ENCODE measurements at places on chromosomes 4 and X.

DNA sequence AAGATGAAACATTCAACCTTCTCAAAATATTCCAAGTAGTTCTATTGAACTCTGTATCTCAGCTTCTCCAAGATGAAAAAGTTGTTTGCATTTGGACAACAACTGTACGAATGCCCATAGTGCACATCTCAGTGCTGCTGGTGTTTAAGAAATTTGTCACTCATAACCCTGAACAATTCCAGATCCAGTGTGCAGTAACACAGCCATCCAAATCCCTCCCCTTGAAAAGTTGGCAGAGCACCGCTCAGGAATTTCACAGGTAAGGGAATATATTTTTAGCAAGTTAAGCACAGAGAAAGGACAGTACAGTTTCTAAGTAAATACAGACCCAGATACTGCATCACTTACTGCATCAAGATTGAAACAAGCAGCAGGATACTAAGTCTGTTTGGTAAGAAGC lies 104.7 kb downstream of the CNOT6L start:
- no peak for DNase-seq

GRCh38 chr4:2962614-2963174 lies 512 bp downstream of the NOP14 start:
- DNase-seq = peak; percentile 43

- DNase-seq = no peak
Observed at GRCh38 chrX:44225667-44226066, 117.8 kb downstream of the EFHC2 start.

DNA sequence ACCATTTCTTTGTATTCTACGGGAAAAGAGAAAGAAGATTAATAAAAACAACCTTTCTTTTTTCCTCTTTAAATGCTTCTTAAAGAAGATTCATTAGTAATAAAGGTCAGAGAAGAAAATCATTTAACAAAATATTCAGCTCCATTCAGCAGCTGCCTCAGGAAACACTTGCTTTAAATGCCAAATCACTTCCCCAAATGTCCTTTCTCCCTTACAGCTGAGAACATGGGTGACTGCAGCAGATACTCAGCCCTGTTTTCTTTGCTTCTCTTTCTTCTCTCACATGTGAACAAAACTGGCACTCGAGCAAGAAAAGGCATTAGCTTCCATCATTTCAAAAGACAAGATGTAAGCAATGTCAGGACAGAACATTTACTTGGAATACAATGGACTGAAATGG lies 120.2 kb downstream of the INPP4B start:
- DNase-seq = no peak

DNA sequence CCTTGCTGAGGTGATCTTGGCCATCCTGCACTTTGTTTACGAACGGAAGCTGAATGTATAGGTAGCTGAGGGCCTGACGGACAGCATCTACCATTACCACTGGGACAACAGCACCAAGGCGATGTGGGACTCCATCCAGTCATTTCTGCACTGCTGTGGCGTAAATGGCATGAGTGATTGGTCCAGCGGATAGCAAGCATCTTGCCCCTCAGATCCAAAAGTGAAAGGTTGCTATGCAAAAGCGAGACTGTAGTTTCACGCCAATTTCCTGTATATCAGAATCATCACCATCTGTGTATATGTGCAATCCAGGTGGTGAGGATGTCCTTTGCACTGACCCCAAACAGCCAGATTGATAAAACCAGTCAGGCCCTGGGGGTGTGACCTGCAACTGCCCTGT lies 4.2 kb upstream of the PYURF start:
- no peak for DNase-seq

DNA sequence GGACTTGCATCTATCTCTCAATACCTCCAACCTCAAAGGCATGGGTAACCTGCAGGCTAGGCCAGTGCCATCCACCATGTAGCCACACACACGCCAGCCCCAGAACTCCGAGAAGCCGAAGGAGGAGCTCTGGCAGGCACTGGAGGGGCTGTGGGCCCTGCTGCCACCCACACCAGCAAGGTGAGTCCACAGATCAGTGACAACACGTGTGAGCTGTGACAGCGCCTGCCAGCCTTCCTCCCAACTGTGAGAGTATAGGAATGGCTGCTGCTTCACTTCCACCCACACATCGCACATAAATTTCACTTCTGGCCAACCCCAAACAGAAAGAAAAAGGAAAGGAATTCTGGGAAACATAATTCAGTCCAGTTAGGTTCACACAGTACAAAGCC lies 422.6 kb downstream of the BCOR start:
- DNase-seq = no peak

- no peak for DNase-seq
Observed at GRCh38 chr4:51830156-51830720, 12.7 kb upstream of the DCUN1D4 start.

- no peak for DNase-seq
Observed at GRCh38 chr4:1293991-1294390, 4.3 kb downstream of the MAEA start.

DNA sequence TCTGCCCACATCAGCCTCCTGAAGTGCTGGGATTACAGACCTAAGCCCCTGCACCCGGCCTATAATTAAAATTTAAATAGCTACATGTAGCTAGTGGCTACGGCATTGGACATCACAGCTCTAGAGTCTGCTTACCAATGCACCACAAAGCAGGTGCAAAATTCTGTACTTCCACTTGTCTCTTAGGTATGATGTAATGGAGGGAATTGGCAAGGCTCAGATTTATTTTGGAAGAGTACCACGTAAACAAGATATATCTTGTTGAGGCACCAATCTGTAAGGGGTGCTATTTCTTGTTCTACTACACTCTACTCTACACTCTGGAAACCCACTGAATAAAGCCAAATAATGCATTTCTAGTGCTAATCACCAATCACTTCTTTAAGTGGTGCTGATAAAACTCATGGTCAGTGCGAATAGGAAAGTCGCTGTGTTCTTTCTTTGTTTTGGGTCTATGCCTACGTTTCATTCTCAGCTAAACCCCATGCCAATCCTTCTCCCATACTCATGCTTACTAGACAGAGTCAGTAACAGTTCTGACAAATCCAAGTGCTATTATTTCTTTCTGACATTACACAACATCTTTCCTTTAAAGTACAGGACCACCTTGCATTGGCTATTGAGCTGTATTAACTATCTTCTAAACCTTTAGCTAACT lies 92.3 kb downstream of the GC start:
- DNase-seq = no peak

- no peak for DNase-seq
Observed at GRCh38 chr4:138961664-138962063, 53.9 kb upstream of the NOCT start.

DNA sequence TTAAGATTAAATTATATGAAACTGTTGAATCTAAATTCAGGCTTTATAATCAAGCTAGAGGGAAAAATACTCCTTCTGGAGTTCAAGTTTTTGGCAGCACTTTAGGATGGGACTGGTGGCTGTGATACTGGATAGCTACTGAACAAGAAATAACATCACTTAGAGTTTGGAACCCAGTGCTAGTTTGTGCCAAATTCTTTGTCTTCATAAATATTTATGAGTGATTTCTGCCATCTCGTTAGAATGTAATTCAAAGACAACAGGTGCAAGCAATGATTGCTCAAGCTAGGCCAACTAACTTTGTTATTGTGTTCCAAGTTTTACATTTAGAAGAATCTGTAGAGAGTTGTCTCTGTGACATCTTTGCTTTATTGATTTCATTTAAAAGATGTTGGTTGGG lies 417.9 kb downstream of the FAT4 start:
- DNase-seq = no peak

DNA sequence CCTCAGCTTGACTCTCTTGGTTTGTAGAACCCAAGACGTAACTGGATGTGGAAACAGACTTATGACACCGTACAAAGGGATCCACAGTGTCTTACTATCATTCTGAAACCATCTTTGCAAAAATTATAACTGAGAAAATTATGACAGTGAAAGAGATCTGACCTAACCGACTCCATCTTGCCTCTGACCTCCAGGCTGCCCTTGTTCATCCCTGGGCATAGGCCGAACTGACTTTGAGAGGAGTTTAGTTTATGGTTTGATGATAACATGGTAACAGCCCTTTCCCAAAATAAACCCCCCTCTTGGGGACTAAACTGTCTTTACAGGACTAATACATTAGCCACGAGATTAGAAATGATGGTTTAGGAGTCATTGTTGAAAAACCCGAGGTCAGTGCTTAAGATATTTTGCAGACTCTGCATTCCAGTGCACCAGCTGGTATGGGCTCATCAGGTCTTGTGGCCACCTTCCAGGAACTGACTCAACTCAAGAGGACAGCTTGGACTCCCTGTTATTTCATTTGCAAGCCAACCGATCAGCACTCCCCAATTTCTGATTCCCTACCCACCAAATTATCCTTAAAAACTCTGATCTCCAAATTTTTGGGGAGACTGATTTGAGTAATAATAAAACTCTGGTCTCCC lies 49.6 kb downstream of the CASP3 start:
- DNase-seq = peak; percentile 84

- no peak for DNase-seq
Observed at GRCh38 chrX:135434258-135435138, 12.8 kb downstream of the SMIM10L2A start.

DNA sequence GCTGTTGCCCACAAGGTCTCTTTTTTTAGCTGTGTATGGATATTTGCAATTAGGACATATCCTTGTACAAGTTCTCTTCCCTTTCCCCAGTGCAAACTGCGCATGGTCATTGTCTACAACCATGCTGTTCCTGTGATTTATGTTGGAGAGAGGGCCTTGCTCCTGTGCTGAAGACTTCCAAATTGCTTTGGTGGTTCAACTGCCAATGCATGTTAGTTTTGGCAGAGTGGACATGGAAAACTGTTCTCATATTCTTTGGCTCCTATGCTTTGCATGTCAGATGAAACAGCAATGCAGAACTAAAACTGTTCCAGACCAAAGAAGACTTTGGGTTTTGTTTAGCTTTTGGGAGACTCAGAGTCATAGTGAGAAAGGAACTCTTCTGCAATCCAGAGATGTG lies 148.8 kb upstream of the EDNRA start:
- DNase-seq = no peak

DNA sequence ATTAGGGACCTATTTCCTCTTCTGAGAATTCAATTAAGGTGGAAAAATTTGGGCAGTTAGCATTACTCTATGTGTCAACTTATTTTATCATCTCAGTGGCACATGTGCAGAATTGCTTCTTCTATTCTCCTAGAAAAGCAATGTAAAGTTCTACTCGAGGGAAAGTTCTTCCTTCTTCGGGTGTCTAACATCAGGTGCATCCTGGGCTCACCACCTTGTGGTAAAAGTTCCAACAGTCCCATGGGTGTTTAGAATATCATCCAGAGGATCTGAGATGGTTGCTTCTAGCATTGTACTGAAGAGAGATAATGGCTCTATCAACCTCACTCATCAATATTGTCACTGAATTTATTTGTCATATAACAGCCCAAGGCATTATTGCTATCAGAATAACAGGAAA lies 969.7 kb downstream of the PDHA2 start:
- no peak for DNase-seq

DNA sequence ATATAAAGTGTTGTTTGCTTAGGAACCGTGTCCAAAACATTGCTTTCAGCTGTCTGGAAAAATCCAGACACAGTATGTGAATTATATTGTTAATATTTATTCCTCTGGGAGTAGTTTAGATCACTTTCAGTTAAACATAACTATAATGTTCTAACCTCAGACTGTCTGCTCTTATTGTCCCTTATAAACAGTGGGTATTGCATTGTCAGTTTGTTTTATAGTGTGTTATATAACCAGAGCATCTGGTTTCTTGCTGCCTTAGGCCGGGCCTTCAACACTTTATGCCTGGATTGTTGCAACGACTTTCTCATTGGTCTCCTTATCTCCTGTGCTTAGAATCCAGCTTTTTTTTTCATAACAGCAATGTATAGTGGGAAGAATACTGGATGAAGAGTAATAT lies 26.4 kb downstream of the ATG4A start:
- no peak for DNase-seq

DNA sequence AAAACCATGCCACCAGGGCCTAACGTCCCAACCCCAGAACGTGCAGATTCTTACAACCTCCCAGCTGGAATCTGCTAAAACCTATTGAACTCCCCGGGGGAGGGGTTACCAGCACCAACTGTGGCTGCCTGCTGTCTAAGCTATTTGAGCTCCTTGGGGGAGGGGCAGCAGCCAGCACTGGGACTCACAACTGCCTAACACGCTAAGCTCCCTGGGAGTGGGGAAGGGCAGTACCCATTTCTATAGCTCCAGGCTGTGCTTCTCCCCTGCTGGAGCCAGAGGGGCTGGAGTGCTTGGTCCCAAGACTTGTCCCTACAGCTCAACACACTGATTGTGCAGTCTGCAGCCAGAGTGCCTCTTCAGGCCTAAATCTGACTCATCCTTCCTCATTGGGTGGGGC lies 459.8 kb upstream of the FGF16 start:
- no peak for DNase-seq

DNA sequence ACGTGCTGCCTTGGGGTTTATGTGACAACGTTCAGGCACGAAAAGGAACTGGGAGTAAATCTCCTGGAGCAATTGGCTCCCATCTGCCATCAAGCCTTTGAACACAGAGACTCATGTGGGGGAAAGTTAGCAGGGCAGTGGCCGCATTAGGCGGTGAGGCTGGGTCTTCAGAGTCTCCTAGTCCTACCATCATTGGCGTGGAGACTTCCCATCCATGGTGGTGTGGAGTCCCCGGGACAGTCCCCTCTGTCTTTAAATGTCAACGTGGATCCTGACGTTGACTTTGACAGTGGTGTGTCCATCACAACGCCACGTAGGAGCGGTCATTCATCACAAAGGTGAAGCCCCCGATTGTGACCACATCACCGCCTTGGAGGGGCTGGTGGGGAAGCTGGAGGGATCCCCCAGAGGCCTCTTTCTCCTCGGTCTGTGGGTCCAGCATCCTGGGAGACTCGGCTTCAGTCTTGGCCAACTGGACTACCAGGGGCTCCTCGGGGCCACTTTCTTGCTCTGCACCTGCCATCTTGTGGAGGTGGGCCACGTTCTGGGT lies 21.8 kb downstream of the CRLF2 start:
- no peak for DNase-seq

DNA sequence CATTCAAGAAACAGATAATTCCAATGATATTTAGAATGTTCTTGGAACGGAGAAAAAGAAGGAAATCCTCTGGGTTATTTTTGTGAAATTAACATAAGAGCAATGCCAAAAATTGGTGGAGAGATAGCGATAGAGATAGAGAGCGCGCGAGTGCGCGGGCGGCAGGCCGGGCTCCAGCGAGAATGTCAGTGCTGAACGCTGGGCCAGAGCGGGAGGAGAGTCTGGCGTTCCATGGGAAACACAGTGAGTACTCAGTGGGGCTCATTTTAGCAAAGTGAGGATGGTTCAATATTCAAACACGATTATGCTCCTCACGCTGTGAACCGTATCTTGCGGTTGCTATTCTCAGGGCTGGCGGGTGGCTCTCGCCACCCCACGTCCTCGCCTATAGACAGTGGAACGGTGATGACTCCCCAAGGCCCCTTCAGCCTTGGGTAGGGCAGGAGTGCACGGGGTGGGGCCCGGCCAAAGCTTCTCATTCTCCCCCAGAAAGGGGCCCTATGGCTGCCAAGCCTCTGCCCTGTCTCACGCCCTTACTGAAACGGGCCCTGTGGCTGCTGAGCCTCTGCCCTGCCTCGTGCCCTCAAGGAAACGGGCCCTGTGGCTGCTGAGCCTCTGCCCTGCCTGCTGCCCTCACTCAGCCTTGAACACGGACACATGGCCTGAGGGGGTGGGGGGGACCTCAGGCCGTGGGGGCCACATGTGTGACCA lies 16.9 kb downstream of the CPLX1 start:
- no peak for DNase-seq
